ENCODE measurements at places on chromosomes 5 and 9.

GRCh38 chr5:173664154-173664526 is 47.7 kb upstream of the BOD1 start:
- DNase-seq = peak; percentile 22

- no peak for DNase-seq
Measured at GRCh38 chr5:62790348-62790747, 211.7 kb downstream of the LRRC70 start.

DNA sequence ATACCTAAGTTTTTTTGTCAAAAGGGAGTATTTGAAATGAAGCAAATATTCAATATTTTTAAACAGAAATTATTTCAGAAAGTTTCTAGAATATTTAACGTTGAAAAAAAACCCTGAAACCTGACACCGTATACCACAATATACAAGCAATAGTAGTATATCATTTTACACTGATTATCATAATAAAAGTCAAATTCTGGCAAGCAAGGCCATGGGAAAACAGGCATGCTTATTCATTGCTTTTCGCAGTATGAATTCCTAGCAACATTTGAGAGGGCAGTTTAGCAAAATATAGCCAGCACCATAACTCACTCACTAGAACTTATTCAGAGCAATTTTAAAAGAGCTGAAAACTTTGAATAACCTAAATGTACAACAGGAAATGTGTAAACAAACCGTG is 46.1 kb downstream of the ERAP1 start:
- no peak for DNase-seq

DNA sequence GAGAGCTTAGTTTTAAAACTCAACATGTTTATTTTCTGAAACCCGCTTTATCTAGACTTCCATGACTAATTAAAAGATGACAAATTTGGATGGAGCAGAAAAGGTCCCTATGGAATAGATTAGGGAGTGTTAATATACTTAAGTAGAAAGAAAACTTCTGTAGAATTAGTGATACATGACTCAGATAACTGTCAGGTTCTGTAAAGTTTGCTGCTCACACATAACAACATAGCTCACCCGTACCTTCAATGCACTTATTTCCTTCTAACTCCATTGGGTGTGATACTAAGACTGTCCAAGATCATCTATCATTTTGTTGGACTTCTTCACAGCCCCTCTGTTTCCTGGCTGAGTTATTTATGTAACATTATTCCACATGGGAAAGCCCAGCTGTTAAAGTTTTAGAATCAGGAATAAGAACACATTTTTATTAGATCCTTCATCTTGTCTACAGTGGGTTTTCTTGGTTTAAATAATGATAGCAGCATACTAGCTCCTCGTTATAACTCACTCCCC is 27.8 kb downstream of the TMEM167A start:
- DNase-seq = no peak

DNA sequence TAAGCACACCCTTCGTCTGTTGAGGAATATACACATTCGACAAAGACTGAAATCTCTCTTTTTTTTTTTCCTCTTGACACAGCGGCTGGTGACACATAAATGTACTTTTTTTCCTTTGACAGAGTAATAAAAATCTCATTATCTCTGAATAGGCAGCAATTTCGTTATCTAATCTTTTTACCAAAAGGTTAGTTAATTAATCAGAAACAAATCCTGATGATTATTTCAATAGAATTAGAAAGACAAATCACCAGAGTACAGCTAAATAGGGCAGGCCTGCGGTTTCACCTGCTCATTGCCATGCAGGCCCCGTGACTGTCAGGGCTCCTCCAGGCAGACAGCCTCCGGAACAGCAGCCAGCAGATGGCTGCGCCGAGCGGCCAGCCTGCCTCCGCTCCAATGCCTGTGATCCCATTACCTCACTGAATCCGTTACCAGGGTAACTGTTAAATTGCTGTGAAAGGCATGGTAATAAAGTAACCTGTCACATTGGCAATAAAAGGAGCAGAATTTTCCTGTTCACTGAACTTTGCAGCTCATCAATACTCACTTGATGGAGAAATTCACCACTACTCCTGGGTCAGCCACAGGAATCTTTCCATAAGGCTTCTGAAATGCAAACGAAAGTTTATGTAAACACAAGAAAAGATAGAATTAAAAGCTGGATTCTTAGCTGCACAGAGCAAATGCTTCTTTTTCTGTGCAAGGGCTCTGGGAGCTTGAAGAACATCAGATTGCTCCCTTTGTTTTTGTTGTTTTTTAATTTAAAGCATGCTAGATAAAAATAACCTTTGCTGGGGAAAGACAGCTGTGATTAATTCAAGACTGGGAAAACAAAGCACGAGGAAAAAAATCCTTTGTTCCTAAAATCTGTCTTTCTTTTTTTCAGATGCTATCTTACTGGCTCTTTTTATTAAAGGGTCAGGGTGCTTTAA is 666.4 kb upstream of the ZNF608 start:
- no peak for DNase-seq

GRCh38 chr5:8953911-8954438 is 591.9 kb downstream of the SEMA5A start:
- DNase-seq = no peak

DNA sequence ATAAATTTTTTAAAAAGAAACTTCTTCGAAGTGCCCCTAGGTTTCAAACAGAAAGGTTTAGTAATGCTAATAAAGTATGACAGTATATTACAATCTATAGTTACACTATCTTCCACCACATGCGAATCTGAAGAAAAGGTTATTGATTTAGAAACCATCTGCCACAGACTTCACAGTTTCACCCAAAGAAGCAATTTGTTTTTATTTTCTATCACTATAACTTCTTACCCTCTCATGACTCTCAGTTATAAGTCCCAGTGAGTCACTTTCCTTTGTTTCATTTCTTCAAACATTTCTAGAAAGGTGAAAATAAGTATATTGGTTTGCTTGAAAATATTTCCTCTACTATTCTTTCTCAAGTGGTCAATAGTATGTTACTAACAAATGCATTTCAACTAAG is 93.6 kb downstream of the MCTP1 start:
- DNase-seq = no peak

GRCh38 chr5:103706939-103707682 is 144.5 kb upstream of the NUDT12 start:
- DNase-seq = no peak

DNA sequence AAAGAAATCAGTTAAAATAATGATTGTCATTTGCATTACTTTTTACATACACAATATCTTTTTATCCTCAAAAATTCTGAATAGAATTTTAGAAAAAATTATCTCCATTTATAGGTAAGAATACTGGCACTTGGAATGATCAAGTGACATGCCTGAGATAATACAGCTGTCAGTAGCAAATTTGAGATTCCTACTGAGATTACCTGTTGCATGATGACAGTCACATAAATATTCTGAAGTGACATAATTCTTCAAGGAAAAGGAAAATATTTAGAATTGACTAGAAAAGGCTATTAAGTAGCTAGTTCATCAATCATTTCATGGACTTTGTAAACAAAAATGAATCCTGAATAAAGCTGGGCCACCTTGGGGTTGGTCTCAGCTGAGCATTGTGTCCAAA is 15.2 kb upstream of the ENC1 start:
- DNase-seq = no peak

- DNase-seq = no peak
Measured at GRCh38 chr5:128426090-128426534, 111.9 kb downstream of the FBN2 start.

GRCh38 chr5:127515693-127516440 is 1.6 kb upstream of the PRRC1 start:
- no peak for DNase-seq

GRCh38 chr5:134247428-134248224 is 21.8 kb upstream of the PPP2CA start:
- peak; percentile 24 for DNase-seq

GRCh38 chr5:179271821-179272325 is 73.4 kb downstream of the ADAMTS2 start:
- no peak for DNase-seq

- peak; percentile 67 for DNase-seq
Measured at GRCh38 chr9:35042081-35042604, 30.3 kb downstream of the VCP start.

- DNase-seq = peak; percentile 2
Measured at GRCh38 chr5:62791059-62791458, 212.4 kb downstream of the LRRC70 start.

- no peak for DNase-seq
Measured at GRCh38 chr9:121782514-121783110, 131.2 kb downstream of the DAB2IP start.

DNA sequence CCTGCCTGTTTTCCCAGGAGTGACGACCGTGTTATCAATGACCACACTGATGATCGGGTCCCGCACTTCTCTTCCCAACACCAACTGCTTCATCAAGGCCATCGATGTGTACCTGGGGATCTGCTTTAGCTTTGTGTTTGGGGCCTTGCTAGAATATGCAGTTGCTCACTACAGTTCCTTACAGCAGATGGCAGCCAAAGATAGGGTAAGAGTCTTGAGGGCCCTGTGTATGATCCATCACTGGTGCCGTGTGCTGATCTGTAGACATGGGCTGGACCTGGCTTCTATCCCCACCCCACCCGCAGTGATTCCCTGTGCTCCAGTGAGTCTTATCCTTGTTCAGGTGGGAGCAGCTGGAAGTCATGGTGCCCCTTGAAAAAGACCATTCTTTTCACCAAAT is 26.0 kb downstream of the GABRP start:
- DNase-seq = no peak

- no peak for DNase-seq
Measured at GRCh38 chr5:134592141-134592746, 40.4 kb downstream of the SAR1B start.
